ENCODE measurements at places on chromosomes 1 and 21. TPM values are rescaled to one million over a fixed set of nuclear protein-coding genes. Genes with fewer than 3 reads are reported as not detected.

OR2L5 gene
- not detected for total RNA-seq

IL19 gene
- total RNA-seq = not detected

ICOSLG gene
- 3.0 TPM for total RNA-seq

LIN28A gene
- not detected for total RNA-seq

NBPF4 gene
- total RNA-seq = not detected

HJV gene
- not detected for total RNA-seq

SPRR2B gene
- total RNA-seq = not detected

DNA sequence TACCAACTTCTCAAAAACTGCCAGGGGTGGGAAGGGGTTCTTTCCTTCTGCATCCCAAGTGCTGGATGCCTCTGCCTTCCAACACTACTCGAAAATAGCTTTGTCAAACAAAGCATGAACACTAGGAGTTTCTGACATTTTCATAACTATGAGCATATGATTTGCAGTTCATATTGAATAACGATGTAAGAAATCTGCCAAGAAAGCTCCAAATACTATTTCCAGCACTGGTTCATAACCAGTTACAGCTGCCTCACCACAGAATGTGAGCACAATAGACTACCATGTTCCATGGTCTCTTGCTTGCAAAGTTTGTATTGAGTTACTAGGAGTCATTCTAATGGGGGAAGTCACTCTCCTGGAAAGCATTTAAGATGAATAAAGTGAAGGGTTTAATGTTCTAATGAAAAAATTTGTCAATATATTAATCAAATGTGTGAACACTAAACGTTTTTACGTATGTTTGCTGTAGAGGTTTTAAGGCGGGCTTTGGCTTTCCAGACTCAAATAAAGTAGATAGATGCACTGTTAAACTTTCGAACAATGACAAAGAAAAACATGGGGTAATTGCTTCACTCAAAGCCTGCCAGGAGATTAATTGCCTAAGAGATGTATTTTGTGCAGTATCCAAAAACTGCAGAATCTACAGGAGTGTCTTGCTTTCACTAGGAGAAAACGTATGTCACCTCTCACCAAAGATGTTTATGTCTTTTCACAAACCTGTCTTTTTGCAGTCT lies 78.6 kb upstream of the UBE2U start:
- no peak for DNase-seq

DNA sequence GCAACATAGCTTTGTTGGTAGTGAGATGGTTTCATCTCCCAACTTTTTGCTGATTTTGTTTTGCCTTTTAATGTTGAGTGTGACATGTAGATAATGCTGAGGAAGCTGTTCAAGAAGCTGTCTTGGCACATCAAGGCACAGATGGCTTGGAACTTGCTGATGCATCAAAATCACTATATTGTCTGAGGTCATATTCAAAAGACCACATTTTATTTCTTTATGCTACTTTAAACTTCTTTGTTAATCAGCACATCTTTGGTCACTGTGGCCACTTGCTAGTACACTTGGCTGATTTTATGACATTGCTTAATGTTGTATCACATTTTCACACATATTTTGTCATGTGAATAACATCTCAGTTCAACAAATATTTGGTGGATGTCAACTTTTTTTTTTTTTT lies 87.1 kb upstream of the BCL10 start:
- no peak for DNase-seq

DNA sequence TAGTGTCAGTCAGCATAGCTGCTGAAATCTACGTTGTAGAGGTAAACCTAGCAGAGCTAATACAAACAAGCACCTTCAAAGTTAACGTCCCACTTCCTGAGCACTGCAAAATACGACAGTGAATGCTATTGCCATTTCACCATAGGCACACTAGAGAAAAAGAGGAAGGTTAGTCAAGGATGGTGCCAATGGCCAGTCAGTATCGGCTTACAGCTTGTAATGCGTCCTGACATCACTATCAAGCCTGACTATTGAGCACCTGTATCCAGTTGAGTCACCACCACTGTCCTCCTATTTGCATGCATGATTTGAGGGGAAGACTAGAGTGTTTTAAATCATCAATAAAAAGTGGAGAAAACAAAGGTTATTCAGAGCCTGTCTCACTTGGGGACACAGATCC lies 34.4 kb downstream of the NUCKS1 start:
- DNase-seq = no peak

GRCh38 chr1:119102051-119102450 lies 38.4 kb downstream of the WARS2 start:
- no peak for DNase-seq

DNA sequence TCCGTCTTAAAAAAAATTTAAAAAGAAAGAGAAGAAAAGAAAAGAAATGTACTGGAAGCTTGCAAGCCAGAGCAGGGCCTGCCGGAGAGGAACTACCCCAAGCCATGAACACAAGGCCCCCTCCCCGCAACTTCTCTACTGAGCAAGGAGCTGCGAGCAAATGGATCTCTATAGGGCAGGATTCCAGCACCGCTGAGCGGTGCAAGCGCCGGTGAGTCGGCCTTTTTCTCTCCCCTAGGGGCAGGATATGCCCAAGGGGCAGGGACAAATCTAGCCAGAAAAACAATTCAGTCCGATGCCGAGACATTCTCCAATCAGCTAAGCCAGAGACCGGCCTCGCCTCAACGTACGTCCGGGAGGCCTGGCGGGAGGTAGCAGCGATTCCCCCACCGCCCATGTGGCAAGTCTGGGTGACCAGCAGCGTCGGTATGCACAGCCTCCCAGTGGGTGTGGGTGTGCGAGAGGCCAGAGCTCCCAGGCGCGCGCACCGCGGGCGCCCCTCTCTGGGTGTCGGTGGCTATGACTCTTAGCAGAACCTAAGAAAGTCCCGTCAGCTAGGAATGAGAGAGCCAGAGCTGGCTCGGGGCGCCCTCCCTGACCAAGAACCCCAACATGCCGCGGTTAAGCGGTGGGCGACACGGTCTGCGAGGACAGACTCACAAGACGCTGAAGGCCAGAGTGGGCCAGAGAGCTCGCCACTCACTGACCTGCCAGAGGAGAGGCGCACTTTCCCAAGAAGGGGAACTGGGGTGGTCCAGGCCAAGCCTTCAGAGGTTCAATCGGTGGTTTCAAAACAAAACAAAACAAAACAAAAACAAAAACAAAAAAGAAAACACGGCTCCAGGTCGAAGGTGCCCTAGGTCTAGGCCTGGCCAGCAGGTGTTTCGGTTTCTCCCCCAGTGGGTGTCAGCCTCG lies 1.9 kb downstream of the CSMD2 start:
- peak; percentile 37 for DNase-seq

DNA sequence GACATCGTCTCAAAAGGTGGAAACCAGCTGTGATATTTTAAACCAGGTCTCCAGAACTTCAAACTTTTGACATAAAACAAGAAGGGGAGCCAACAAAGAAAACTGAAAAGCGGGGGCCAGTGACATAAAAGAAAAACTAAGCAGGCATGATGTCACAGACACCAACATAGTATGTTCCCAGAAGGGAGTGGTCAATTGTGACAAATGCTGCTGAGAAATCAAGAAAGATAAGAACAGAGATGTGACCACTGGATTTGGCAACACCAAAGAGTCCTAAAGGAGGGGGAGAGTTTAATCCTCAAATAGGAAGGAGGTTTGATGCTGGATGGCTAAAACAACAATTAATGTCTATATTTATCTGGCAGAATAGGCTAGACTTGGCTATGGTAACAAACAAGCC lies 2.3 kb upstream of the RNF19B start:
- no peak for DNase-seq

DNA sequence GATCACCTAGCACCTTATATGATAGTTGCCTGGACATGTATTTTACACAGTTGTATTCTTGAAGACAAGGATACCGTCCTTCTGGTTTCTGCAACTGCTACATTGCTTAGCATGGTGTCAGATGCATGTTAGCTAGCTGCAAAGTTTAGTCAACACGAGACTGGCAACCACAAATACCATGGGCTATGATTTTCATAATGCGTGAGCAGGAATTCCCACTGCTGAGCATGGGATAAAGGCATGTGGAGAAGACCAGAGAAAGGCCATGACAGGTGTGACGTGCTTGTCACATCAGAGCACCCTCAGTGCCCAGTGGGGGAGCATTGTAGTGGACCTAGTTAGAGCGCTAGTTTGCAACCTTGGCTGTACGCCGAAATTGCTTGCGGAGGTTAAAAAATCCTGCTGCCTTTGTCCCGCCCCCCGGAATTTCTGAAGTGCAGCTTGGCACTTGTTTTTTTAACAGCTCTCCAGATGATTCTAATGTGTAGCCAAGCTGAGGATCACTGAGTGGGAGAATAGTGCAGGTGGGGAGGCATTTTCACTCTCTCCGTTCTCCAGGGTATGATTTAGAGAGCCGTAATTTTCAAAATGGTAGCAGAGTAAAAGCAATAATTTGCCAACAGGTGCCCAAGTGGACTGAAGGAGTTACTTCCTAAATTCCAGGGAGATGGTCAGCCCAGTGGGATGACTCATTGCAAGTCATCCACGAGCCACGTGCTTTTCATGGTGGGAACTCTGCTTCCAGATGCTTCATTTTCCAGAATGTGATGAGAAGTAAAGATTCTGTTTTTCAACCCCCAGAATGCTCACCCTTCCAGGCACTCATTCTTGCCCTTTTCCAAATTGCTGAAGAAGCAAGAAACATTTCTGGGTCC lies 81.0 kb downstream of the CNIH3 start:
- no peak for DNase-seq

DNA sequence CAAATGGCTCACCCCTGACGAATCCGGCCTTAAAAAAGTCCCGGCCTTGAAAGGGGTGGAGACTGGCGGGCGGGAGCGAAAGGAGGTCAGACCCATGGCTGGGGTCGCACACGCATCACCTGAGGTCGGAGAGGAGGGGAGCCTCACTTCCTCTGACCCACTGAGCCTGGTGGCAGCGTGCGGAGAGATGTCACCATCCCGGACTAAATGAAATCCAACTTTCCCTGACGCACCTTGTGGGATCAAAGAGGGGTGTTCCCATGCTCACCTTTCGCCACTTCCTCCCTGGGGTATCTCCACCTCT lies 709 bp upstream of the SLC41A1 start:
- peak; percentile 69 for DNase-seq

DNA sequence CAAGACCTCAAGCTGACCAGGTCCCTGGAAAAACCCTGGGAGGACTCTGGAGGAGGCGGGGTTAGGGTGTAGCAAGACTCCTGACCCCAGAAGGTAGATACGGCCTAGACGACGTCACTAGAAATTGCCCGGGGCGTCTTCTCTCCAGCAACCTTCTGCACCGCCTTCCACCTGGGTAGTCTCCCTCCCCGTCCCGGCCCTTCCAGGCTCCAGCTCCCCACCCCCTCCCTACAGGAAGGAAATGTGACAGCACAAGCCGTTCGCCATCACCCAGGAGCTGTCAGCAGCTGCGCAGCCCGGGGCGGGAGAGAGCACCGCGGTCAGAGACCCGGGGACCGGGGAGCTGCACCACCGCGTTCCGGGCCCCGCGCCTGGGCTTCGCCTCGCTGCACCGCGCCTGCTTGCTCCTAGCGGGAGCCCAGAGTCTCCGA lies 20.0 kb downstream of the SERTAD4 start:
- DNase-seq = peak; percentile 78

GRCh38 chr1:21650400-21650799 lies 18.8 kb downstream of the RAP1GAP start:
- DNase-seq = no peak

GRCh38 chr1:203359010-203359571 lies 8.2 kb upstream of the FMOD start:
- no peak for DNase-seq

DNA sequence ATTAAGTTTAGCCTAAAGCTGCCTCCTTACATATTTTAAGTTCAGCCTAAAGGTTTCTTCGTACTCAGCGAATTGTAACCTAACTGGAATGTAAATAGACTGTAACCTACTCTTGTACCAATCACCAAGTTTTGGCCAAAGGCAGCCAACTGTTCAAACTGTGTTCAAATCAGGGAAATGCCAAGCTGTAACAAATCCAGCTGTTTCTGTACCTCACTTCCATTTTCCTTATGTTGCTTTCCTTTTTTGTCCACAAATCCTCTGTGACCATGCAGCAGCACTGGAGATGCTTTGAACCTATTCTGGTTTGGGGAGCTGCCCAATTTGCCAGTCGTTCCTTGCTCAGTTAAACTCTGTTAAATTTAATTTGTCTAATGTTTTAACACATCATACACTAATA lies 3.2 kb upstream of the APOBEC4 start:
- no peak for DNase-seq

- DNase-seq = no peak
These were observed 8.0 kb upstream of the RNPC3 start for GRCh38 chr1:103517380-103518047.

DNA sequence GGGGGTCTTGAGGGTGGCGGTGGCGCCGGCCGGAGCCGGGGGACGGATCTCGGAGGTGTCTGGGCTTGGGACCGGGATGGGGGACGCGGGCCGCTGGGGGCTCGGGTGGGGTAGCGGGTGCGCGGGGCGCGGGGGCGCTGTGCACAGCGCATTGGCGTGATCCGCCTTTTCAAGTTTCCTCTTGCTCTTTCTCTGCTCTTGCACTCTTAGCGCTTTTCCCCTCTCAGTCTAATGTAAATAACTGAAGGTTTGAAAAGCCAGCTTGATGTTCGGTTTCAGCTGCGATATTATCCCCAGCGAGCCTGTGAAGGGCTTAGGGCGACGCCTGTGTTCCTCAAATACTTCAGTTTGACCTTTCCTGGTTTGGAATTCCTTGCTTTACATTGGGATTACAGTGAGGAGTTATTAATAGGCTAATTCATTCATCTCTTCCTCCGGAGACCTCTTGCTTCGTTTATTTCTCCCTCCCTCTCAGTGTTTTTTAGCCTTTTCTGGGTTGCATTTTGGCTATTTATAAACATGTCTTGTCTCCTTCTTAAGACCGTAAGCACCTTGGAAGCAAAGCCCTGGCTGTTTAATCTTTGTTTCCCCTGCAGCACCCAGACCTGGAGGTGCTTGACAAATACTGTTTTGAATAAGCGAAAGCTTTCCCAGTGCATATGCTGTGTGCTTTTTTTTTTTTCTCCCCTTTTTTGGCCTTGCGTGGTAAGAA lies 693 bp downstream of the RAB4A start:
- DNase-seq = peak; percentile 51

DNA sequence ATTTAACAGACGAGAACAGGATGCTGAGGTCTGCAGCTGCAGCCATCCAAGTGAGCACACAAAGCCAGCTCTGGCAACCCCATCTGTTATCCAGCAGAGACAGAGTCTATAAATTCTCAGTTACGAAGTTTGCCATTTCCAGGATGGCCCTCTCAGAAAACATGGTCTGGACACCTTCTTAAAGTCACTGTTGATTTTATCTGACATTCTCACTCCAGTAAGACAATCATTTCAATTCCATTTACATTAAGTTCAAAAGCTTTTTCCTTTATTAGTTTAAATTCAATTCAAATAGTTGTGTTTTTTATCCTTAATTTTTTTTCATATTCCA lies 125.5 kb downstream of the DMRTB1 start:
- DNase-seq = no peak

- DNase-seq = no peak
These were observed 12.4 kb downstream of the ATP1A2 start for GRCh38 chr1:160127865-160128523.

DNA sequence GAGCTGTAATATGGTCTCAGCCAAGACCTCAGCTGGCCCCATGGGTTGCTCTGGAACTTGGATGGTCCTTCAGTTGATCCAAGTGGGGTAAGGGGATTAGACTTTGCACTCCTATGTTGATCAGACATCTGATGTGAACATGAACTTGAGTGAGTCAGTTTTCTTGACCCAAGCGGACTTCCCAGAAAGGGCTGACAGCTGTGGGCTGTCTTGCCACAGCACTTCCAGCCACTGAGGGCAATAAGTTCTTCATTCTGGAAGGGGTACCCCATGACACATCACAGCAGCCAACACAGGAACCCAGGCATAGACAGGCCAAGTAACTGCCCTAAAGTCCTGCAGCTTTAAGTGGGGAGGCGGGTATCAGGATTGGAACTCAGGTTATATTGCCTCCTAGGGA lies 93.9 kb upstream of the USP24 start:
- no peak for DNase-seq
